ENCODE measurements at places on chromosomes 7 and 10.
A peak's percentile ranks its signal among the peaks of the same experiment; 100 is the strongest.

GRCh38 chr10:71731791-71732190 lies 12.2 kb upstream of the C10orf105 start:
- DNase-seq: peak; percentile 30

DNA sequence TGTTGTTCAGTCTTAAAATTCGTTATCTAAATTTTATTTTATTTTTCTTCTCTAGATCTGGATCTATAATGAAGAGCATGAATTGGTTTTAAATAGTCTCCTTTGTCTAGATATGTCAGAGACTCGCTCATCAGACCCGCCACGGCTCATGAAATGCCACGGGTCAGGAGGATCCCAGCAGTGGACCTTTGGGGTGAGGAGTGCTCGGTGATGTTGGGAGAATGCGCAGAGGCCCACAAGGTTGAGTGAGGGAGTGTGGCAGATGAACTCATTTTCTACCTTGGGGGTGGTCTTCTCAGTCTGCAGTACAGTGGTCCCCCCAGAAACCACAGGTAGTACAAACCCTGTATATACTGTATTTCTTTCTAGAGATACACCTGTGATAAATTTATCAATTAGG lies 95.3 kb downstream of the GALNT11 start:
- no peak for DNase-seq

GRCh38 chr7:36317276-36317675 lies 72.4 kb upstream of the ANLN start:
- DNase-seq: no peak

GRCh38 chr10:103444478-103444877 lies 7.7 kb downstream of the CALHM2 start:
- DNase-seq: no peak

DNA sequence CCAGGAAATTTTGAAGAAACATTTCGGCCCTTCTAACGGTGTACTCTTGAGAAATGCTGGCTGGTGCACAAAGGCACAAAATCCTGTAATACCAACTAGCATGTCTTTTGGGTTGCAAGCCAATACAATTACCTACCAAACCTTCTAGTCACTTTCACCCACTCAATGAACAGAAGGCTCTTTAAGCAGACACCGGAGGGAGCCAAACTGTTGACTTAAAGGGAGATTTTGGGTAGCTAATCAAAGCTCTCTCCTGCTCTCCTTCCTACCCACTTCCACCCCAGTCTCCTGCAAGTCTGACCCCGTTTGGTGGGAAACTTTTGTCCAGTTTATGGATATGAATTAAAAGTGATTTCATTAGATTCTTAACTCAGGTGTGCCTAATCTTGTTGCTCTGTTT lies 24.0 kb downstream of the GRM3 start:
- DNase-seq: no peak

DNA sequence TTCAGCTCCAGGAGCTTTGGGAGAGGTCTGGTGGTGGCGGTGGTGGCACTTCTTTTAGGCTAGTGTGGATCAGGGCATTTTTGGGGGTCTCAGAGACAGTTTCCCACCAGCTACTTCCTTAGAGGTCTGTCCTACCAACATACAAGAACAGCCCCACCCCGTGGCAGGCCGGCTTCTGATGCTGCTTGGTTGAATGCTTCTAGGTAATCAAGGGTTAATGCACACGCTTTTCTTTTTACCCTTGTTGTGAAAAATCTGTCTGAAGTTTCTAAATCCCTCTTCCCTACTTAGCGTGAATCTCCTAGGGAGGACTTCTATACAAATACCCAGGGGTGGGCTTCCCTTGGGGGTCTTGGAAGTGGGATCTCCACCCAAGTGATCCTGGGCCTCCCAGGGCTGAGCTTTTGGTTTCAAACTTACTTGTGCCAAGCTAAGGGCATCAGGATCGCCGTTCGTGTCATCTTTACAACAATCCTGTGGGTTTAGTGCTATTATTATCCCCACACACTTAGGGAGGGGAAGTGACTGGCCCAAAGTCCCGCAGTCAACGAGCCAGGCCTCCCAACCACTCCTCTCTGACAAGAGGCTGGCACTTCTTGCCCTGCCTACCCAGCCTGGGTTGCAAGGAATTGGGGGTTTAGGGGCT lies 1.7 kb downstream of the SH2B2 start:
- no peak for DNase-seq

GRCh38 chr7:150569245-150569955 lies 2.2 kb downstream of the GIMAP4 start:
- DNase-seq: peak; percentile 27

DNA sequence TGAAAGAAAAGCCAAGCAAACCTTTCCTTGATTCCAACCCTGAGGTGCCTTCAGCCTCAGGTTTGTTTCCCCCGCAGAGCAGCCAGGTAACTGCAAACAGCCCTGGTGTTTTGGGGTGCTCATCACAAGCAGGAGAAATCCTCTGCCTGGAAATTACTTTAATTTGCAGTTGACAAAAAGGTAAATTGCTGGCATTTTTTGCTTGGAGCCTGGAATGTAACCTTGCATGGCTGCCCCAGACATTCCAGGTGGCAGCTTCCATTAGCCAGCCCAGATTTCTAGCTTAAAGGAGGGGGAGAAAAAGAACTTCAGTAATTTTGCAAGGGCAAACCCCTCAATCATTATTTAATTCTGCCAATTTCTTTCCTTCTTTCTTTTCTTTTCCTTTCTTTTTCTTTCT lies 194.4 kb downstream of the MYOF start:
- no peak for DNase-seq

- DNase-seq: no peak
These were observed 46.4 kb upstream of the KMT2E start for GRCh38 chr7:104967595-104967994.

GRCh38 chr7:93218997-93219827 lies 7.1 kb downstream of the HEPACAM2 start:
- DNase-seq: no peak

GRCh38 chr7:118005026-118005425 lies 131.8 kb upstream of the CTTNBP2 start:
- no peak for DNase-seq

- peak; percentile 6 for DNase-seq
These were observed 86.8 kb upstream of the NAMPT start for GRCh38 chr7:106371629-106372028.

DNA sequence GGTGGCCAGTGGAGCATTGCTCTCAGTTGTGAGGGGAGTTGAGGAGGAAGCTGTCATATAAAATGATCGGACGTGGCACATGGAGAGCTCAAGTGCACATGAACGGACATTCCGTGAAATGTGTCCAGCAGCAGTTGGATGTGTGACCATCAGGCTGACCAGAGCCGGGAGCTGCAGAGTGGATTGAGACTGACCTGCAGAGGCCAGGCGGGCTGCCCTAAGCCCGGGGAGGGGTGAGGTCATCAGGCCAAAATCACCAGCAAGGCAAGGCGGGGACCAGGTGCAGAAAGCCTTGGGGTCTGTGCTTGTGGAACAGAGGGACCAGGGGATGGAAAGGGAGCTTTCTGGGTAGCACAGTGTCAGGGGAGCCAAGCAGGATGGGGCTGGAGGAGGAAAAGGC lies 279.5 kb downstream of the CELF2 start:
- DNase-seq: no peak

DNA sequence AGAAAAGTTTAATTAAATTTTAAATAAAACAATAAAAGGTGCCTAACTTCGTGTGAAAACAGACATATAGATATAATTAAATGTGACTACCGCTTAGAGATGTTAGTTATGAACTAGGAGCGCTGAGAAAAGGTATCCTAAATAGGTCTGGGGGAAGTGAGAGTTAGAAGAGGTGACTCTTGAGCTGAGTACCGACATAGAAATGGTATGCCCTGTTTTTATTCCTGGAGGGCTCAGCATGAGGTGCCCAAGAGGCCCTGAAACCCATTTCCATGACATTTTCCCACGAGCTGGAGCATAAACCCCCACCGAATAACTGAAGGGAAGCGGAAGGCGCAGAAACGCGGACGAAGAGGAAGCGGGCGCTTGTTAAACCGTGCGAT lies 433 bp upstream of the STARD3NL start:
- no peak for DNase-seq

- DNase-seq: peak; percentile 65
These were observed 32.4 kb upstream of the MTPN start for GRCh38 chr7:136009488-136010079.

- DNase-seq: no peak
These were observed 29.0 kb upstream of the ZNF862 start for GRCh38 chr7:149809215-149809614.

- no peak for DNase-seq
These were observed 6.9 kb downstream of the MTG1 start for GRCh38 chr10:133400624-133401424.

- no peak for DNase-seq
These were observed 138.1 kb downstream of the HERPUD2 start for GRCh38 chr7:35556515-35557471.

- no peak for DNase-seq
These were observed 261.5 kb upstream of the NPSR1 start for GRCh38 chr7:34396437-34397064.

DNA sequence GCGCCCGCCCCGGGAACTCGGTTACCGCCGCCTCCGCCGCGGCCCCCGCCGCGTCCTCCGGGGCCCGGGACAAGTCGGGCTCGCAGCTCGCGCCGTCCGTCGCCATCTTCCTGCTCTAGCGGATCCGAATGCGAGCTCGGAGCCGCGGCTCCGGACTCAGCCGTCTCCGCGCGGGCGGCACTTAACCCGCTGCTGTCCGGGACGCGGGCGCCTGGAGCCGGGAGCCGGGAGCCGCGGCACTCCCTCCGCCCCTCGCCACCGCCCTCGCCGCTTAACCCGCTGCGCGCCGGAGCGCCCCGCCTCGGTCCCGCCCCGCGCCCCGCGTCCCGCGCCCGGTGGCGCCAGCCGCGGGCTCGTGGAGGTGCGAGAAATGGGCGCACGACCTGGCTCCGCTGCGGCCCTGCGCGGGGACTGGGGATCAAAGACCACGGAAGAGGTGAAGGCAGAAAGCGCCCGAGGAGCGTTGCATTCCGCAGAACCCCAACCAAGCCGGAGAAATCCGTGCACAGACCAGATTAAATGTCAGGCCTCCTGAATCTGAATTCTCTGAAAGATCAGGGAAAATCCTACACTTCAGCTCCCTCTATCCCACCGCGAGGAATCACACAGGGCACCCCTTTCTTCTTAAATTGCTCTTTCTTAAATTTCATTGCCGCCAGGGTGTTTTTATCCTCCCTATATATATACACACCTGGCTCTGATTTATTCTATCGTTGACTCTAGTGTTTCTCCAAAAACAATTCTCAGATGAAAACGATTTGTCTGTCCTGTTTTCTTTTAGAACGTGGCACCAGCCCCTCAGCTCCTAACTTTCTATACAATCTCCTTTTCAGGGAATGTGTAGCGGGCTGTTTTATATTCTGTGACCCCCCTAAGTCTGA lies at the start of gene CTTNBP2:
TSS of gene CTTNBP2 (minus strand) at position 132 of the 881 bp plus-strand sequence. CDS start at position 106, 26 bp downstream.
- DNase-seq: no peak

DNA sequence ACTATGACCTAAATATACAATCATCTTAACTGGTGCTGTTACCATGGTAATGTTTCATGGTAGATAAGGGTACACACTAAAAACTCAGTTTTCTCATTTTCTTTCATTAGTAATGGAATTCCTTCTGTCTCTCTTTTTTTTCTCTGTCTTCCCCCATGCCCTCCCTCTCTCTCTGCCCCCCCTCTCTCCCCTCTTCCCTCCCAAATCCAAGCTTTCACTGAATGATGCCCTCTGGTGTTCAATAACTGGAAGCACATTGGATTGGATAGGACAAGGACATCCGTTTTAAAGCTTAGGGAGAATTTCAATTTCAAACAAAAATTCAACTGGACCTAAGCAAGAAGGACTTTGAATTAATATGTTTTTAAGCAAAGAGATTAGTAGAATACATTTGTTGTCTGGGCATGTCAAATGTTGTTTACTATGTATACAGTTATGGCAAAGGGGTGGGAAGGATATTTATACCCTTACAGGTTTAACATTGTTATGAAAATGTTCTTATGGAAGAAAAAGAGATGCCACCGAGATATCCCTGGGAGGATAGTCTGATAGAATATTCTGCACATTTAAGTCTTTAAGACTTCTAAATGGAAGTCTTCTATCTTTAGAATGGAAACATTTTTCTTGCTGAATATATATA lies 6.1 kb downstream of the CHRM2 start:
- DNase-seq: no peak

DNA sequence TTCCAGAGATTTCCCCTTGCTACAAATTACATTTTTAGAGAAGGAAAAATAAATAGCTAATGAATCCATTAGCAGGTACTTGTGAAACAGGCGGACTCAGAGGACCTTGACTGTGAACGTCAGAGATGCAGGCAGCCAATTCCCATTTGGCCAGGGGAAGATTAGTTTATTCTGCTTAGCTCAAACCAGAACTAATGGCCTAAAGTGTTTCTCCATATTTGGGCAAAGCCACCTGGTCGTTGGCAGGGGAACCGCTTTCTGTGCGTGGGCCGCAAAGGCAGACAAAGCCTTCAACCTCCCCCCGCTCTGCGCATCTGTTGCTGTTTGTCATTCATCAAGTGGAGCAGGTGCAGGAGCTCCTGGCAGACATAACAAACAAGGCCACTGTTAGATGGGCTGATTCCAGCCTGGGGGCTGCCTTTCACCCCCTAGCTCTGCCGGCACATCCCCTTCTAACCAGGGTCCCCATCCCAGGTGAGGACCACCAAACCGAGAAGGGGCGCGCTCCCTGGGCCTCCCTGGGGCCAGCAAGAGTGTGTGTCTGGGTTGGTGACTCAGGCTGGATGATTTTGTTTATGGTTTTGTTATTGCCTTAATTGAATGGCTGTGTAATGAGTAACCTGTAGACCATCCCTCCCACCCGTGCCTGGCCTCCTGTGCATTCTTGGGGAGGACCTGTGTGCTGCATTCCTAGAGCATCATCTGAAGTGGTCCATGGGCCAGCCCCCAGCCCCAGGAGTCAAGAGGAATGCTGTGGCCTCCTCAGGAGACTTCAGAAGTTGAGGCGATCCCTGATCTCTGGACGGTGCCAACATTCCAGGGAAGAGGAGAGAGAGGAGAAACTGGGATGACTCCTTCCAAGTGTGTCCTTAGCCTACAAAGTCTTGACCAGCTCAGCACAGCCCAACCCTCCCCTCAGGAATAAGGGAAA lies 14.5 kb upstream of the CPA1 start:
- no peak for DNase-seq

- DNase-seq: no peak
These were observed 410.0 kb downstream of the HTR7 start for GRCh38 chr10:90447831-90448230.

GRCh38 chr7:76225379-76225778 lies 23.7 kb downstream of the SRRM3 start:
- no peak for DNase-seq

DNA sequence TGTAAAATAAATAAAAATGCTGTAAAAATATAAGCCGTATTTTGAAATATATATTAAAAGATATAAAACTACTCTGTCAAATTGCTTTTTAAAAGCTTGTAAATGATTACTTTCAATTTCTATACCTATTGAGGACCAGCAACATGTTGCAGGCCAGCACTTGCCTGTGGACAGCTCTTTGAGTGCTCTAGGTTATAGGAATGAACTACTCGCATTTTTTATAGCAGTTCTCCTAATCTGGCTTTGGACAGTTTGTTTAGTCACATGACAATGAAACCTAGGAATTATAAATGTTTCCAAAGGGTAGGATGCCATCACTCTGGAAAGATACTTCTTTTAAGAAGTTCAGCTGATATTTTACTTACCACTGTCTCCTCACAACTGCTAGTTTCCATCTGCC lies 117.7 kb upstream of the PTPRZ1 start:
- DNase-seq: no peak

- no peak for DNase-seq
These were observed 161.3 kb downstream of the DYNC1I1 start for GRCh38 chr7:95933618-95934017.

Measured in CD4-positive, alpha-beta T cell treated with Interleukin-17A for 1 hour (primary cell).